ENCODE measurements at places on chromosomes 2 and 18.

DNA sequence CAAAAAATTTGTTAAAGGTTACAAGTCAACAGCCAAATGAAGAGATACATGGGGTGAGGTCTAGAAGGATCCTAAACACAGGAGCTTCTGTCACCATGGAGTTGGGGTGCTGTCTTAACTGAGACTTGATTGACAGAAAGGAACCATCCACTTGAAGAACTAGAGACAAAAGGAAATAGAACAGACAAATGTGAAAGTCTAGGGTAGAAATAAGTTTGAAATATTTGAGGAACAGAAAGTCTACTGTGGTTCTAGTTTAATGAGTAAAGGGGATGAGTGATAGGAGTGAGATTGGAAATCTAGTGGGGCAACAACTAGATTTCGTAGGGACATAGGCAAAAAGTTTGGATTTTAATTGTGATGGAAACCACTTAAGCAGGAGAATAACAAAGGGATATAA lies 18.7 kb downstream of the RBBP8 start:
- DNase-seq, result no peak

GRCh38 chr18:9507565-9508088 lies 32.3 kb downstream of the RALBP1 start:
- DNase-seq, result no peak

- no peak for DNase-seq
Observed at GRCh38 chr2:49661809-49662208, 507.5 kb upstream of the FSHR start.

DNA sequence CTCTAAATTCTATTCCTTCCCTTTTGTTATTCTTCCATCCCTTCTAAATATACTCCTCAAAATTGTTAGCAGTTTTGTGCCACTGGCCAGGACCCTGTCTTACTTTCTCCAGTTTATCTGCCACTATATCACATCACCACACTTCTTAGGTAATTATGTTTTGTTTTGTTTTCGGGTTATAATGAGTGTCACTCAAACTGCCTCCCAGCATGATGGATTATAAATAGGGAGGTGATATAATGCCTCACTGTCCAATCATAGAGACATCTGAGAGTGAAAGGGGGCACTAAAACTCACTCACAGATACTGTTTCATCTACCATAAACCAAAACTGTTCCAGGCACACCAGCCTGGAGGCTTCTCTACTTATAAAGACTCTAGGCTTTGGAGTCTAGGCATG lies 3.5 kb downstream of the RSAD2 start:
- DNase-seq, result no peak

DNA sequence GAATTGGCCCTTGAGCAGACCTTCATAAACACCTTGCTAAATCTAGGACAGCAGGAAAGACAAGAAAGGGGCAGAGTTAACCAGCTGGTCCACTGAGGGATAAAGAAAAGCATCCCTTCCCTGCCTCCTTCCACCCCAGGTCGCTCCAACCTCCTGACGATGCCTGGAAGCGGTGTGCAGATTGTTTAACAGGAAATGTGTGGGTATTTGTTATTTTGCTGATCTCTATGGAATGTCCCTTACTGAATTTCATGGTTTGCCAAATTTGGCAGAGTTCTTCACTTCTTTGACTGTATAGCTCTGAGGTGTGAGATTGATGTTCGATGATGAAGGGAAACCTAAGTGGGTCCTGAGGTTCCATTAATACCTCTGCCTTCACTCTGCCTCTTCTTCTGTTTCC lies 72.9 kb downstream of the MAP3K20 start:
- DNase-seq, result no peak

GRCh38 chr18:318791-319291 lies 51.0 kb upstream of the THOC1 start:
- no peak for DNase-seq

DNA sequence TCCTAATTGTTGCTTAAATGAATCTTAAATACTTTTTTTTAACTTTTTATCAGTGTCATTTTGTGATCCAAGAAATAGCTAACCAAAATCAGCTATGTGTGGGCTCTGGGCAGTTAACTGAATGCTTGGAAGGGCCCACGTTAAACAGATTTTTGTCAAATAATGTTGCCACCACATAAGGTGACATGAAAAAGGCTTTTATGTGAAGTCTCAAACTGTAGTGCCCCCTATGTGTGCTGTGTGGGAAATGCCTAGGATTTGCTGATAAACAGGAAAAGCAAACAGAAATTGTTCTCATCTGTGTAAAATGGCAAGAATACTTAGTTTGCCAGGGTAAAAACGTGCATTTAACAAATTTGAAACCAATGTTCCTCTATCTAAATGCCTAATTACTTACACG lies 242.2 kb downstream of the ZNF516 start:
- no peak for DNase-seq

DNA sequence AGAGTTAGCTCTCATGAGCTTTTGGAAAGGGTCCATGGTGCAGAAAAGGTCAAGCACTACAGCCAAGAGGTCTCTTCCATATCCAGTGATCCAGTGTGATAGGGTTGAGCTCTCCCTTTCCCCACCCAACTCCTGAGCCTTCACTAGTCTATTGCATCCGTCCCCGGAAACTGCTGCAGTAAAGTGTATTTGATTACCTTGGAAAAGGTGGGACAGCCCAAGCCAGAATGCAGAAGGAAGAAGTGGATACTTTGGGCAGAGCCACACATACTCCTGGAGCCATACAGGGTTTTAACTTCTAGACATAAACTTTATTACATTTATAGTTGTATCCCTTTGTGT lies 3.6 kb downstream of the PNKD start:
- no peak for DNase-seq

DNA sequence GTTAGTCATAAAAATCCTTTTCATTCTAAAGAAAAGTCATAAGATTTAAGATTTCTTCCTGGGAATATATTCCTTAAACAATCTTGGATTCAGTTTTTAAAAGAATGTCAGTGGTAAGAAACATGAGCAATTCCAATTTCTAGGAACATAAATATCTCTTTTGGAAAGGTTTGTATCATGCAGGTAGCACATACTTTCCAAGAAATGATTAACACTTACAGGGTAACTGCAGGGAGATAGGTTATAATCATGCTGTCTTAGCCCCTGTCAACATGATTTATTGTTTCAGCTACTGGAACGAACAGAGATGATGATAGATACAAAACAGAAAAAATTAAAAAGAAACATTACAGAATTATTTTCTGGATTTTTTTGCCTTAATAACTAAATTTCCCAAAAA lies 1537.7 kb downstream of the LRP1B start:
- no peak for DNase-seq

GRCh38 chr18:23276451-23276850 lies 141.2 kb downstream of the CABLES1 start:
- no peak for DNase-seq

DNA sequence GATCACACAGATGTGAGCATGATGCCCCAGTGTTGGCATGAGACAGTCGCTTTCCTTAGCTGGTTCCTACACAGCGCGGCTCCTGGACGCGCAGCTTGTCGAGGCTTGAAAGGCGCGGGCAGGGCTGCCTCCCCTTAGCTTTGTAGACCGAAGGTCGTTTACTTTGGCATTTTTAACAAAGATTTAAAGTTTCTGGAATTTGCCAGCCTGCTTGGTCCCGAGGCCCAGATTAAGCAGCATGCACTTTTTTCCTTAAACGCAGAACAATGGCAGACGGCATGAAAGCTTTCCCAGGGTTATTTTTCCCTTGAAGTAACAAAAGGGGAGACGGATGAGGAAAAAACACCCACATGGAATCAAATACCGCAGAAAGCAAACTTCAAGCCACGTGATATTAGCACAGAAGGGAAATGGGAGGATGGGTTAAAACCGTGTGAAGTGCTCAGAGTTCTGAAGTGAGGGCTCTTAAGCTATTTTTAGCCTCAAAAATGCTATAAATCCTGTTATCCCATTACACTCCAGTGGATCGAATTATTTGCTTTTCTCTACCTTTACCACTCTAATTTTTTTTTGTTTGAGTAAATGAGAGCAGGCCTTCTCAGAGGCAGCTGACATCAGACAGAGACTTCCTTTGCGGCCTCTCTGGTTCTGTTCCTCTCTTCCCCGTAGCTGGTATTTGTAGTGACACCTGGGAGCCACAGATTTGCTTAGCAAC lies 55.7 kb downstream of the NPAS2 start:
- DNase-seq, result no peak

DNA sequence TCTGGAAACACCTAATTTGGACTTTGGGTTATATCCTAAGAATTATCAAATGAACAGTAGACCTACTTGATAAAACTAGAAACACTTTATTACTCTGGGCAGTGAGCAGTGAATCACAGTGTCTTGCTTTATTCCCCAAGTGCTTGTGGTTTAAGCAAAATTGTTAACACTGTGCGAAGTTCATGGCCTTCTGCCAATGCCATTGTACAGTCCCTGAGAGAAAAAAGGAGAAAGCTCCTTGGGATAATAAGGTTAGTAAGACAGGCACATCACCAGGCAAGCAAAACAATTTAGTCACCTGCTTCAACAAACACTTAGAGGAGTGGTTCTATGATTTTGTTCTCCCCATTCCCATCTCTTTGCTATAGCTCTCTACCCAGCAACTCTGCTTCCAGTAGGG lies 39.8 kb downstream of the ADCYAP1 start:
- no peak for DNase-seq

DNA sequence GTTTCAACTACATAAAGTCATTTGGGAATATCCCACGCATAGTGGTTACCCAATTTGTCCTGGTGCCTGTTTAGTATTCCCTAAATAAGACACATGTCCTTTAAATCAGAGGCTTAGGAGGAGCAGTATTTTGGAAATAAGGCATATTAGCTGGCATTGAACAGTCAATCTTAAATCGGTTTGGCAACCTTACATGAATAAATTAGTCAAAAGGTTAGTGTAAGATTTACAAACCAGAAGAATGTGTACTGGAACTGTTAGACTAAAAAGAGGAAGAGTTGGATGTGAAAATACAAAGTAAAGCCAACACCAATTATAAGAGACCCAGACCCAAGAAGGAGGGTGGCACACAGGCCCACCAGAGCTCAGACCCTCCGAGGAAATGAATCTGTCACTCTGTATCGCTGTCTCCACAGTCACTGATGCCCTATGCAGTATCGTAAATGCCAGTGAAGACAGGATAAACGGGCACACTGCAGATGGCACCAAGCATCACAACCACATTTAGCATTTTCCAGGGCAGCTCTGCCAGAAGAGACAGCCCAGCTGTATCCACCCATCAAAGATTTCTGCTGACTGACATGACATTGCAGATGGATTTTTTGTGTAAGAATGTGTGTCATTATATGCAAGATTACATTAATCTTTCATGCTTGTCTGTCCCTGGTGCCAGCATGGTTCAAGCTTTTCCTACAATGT lies 90.4 kb downstream of the CERKL start:
- DNase-seq, result no peak

DNA sequence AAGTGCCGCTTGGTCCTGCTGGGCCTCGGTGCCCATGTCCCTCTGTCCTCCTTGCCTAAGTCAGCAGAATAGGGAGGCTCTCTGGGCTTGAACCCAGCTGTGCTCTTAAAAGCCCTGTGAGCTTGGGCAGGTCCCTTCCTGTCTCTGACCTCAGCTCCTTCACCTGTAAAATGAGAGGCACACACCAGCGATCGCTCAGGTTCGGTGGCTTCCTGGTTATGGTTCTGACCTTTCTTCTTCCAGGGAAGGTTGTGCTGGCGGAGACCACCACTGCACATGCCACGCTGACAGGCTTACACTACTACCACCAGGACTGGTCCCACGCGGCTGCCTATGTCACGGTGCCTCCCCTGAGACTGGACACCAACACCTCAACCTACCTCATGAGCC lies 36.1 kb upstream of the MAPRE3 start:
- DNase-seq, result no peak

DNA sequence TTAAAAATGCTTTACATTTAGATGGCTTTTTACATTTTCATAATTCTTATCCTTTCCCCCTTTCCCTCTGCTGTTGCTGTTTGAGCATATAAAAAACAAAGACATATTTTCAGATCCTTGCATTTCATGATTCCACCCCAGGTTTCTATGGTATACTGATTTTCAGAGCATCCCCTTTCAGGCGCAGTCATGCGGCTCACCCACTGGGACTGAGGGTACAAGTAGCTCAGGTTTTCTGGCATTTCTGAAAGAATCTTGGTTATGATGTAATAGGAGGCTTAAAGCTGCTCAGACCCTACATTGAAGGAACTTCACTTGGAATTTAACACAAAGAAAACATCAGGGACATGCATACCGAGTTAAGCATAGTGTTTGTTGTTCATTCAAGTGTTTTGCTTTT lies 310.8 kb downstream of the ETAA1 start:
- no peak for DNase-seq

DNA sequence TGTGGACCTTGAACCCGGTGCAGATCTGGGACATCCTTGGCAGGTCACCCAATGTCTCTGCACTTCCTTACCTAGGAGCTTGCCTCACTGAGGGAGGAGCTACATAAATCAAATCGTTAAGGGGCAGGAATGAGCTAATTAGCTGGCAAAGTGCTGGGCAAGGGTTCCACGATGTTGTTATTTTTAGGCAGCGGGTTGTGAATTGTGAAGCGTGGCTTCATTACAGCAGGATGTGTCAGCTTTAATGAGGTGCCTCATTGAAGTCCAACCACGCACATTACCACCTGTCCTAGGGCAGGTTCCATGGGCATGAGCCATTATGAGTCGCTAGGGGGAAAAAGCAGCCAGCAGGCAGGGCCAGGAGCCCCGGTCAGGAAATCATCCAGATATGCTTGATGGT lies 127.0 kb upstream of the AGAP1 start:
- no peak for DNase-seq
